ENCODE measurements at places on chromosomes 7 and 10. TPM values are rescaled to one million over a fixed set of nuclear protein-coding genes. Genes with fewer than 3 reads are reported as not detected.

GRCh38 chr10:28479927-28480627 lies 52.8 kb upstream of the WAC start:
- no peaks in the 10 kb centered on the region for H3K36me3 ChIP-seq
- no peak overlapping the region for H3K4me3 ChIP-seq
- no peak overlapping the region for H3K27ac ChIP-seq
- no peaks in the 10 kb centered on the region for H3K4me1 ChIP-seq
- DNase-seq, result no peak

- DNase-seq, result no peak
- no peak overlapping the region for H3K27ac ChIP-seq
- H3K27me3 ChIP-seq, result peaks cover 2% of the 10 kb centered on the region
- no peak overlapping the region for H3K4me3 ChIP-seq
Measured at GRCh38 chr7:138162236-138162635, 86.0 kb downstream of the AKR1D1 start.

- peak overlapping the region; percentile 66 for H3K4me3 ChIP-seq
- DNase-seq, result no peak
- H3K27ac ChIP-seq, result peak overlapping the region; percentile 94
- peaks cover 43% of the 10 kb centered on the region for H3K4me1 ChIP-seq
- no peaks in the 10 kb centered on the region for H3K27me3 ChIP-seq
- H3K36me3 ChIP-seq, result peaks cover 5% of the 10 kb centered on the region
Measured at GRCh38 chr7:2640846-2641316, 9.1 kb downstream of the TTYH3 start.

PDE6C gene
- total RNA-seq, result not detected

SLC26A3 gene
- not detected for total RNA-seq

ALKBH4 gene
- total RNA-seq, result 9.5 TPM

LIPN gene
- total RNA-seq, result not detected

NPTX2 gene
- not detected for total RNA-seq

AZGP1 gene
- not detected for total RNA-seq

All from HFFc6 (cell line).